ENCODE measurements at places on chromosomes 3 and 15.

GRCh38 chr3:101635954-101636798 is 40.8 kb downstream of the ZBTB11 start:
- peak; percentile 70 for DNase-seq

- DNase-seq: no peak
Observed at GRCh38 chr3:31247850-31248562, 284.7 kb upstream of the STT3B start.

DNA sequence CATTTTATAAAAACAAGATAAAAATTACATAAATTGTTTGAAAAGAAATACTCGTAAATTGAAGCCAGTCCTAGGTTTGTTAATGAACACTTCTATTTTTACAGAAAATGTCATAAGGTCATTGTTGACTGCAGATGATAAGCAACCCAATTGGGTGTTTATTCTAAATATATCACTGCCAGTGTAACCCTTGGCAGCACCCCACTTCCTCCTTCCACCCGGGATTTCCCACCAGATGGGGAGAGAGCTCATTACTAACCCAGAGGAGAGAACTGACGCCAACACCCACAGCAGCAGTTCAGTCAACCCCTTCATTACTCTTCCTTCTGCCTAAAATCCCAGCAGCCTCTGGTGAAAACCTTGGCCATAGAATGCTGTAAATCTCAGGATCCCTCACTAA is 307.6 kb downstream of the GAP43 start:
- no peak for DNase-seq

GRCh38 chr3:23981955-23982354 is 36.9 kb downstream of the NR1D2 start:
- DNase-seq: no peak

DNA sequence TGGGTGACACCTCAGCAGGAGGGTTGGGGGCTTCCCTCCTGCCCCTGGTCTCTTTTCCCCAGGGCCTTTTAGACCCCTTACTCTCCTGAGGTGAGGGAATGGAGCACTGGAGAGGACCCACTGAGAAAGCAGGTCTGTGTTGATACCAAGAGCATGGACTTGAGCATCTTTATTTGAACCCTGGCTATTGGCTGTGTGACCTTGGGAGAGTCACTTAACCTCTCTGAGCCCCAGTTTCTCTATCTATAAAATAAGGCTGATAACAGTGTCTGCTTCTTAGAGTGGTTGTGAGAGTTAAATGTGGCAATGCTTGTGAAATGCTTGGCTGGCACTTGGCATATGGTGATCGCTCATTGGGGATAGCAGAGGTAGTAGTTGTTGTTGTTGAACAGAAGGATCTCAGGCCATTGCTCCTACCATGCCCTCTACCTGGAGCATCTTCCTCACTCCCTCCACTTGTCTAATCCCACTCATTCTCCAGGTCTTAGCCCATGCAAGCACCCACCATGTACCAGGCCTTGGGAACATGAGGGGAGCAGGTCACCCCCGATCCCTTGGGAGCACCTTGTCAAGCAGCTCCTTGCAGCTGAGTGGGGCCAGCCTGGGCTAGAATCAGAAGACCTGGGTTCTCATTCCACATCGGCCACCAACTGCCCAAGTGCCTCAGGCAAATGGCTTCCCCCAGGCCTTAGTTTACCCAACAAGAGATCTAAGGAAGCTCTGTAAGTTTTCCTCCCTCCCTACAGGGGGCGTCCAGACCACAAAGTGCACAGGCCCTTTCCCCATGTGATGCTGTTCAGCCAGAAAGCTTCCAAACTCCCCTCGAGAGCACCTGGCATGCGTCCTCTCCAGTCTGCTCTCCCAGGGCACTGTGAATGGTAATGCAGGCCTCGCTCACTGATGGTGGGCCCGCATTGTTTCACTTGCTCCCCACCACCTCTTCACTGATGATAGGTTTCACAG is 96.7 kb downstream of the LSM3 start:
- no peak for DNase-seq

- DNase-seq: no peak
Observed at GRCh38 chr15:89330119-89330518, 4.5 kb downstream of the POLG start.

GRCh38 chr15:56019060-56019793 is 25.8 kb upstream of the NEDD4 start:
- no peak for DNase-seq

- DNase-seq: no peak
Observed at GRCh38 chr15:98735895-98736617, 87.7 kb downstream of the IGF1R start.

DNA sequence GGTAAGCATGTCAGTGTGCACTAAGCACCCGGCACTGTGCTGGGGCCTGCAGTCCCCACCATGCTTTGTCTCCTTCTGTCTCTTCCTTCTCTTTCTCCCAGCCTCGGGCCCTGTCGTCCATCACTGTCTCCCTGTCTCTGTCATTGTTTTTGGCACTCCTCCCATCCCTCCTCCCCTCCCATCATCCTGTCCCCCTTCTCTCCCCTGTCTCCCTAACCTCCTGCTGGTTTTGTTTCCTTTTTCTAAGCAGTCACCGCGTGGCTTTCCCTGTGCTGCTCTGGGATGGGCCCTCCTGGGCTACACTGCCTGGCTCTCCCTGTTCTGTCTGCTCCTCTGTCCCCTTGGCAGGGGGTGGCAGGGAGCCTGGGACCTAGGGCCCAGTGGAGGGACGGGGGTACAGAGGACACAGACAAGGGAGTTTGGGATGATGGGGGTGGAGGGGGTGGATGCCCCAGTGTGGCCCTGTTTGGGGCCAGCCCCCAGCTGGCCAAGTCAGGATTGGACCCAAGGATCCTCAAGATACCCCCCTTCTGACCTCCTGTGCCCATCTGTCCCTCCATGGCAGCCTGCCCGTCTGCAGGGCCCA is 5.7 kb downstream of the CHST13 start:
- no peak for DNase-seq

- DNase-seq: no peak
Observed at GRCh38 chr3:122562923-122563716, 980 bp downstream of the PARP9 start.

- no peak for DNase-seq
Observed at GRCh38 chr15:74343797-74344127, 23.7 kb downstream of the CYP11A1 start.

DNA sequence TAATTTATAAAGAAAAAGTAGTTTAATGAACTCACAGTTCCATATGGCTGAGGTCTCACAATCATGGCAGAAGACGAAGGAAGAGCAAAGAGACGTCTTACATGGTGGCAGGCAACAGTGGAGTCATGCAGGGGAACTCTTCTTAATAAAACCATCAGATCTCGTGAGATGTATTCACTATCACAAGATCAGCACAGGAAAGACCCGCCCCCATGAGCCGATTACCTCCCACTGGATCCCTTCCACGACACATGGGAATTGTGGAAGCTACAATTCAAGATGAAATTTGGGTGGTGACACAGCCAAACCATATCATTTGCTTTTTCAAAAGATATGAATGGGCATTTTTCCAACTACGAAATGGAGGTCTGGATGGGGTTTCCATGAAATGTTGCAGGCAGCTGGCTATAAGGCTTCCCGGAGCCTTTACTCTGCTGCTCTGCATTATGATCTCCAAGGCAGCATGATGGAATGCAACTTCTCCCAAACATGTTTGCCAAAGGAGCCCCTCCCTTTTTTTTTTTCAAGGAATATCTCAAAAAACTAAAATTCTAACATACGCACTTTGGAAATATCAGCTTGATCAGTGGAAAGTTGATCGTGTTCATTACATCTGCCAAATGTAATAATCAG is 189.7 kb downstream of the MEX3B start:
- DNase-seq: no peak

DNA sequence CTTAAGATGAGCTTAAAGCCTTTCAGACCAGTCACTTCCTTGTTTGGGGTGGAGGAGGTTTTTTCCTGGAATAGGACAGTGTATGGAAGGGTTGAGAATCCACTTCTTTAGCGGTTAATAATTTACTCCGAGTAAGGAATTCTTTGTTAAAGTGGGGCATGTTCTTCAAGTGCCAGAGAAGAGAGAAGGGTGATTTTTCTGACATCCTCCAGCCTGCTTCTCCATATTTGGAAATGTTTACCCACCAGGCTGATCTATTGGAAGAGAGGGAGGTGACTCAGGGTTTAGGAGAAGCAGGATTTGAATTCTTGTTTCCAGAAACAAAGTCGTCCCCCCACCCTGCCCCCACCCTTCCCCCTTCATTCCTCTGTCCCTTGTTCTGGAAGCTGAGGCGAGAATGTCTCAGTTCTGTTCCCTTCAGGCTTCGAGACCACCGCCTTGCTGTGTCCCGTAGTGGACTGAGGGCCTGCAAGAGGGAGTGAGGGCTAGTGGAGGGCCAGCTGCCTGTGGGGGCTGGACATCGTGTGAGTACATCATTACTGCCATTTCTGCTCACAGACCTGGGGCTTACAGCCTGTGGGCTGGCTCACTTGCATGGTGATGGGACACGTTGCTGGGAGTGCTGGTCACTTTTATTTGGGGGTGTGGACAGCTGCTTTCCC is 58.5 kb downstream of the LPP start:
- DNase-seq: no peak

DNA sequence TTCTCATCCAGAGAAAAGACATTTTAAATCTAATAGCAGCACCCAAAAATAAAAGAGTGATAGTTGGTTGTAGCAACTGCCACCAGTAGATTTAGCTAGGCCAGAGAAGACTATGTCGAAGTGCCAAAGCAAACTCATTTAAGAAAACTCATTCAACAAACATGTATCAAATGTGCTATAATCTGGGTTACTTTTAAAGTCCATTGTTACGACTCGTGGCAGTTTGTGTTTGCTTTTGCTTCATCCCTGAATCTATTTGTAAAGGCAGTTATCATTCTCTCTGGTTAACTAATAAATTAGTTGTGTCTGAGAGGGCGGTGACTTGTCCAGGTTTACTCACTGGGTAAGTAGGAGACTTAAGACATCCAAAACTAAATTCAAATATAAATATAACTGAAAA is 159.4 kb downstream of the ZIC4 start:
- DNase-seq: no peak

DNA sequence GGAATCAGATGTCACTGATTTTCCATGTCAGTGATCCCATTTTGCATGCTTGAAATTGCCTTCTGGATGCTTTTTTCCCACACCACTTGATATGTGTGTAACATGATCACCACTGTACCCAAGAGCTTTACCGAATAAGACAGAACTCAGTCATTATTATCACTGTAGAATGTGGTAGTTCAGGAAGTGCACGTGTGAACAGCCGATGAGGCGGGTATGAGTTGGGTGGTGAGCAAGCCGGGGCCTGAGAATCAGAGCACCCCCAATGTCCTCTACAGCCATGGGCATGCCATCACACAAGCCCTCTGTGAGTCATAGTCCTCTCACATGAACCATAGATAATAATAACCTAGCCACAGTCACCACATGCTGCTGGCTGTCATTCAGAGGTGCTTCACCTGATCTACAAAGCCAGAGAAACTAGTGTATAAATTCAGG is 470.8 kb downstream of the SOX2 start:
- no peak for DNase-seq

- DNase-seq: no peak
Observed at GRCh38 chr3:141960731-141961130, 84.3 kb downstream of the ATP1B3 start.

DNA sequence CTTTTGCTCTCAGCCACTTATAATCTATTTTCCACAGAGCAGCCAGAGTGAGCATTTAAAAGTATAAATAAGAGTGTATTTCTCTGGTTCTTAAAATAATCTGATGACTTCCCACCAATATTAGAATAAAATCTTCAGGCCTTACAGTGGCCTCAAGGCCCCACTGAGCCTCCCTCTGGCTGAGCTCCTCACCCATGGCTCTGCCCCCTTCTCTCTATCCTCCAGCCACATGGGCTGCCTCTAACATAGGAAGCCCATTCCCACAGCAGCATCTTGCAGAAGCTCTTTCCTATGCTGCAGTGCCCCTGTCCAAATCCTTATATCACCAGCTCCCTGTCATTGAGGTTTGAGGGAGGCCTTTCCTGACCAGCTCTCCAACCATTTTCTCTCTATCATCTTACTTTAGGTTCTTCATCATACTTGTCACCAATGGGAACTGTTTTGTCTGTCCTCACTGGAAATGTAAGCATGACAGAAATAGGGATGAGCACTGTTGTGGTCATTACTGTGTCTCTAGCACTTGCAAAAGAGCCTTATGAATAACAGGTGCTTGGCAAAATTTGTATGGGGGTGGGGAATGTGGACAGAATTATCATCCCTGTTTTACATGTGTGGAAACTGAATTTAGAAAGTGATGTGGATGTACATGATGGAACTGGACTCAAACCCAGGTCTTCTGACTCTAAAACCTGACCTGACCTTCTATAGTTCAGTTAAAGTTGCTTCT is 250.6 kb downstream of the NR1D2 start:
- no peak for DNase-seq

DNA sequence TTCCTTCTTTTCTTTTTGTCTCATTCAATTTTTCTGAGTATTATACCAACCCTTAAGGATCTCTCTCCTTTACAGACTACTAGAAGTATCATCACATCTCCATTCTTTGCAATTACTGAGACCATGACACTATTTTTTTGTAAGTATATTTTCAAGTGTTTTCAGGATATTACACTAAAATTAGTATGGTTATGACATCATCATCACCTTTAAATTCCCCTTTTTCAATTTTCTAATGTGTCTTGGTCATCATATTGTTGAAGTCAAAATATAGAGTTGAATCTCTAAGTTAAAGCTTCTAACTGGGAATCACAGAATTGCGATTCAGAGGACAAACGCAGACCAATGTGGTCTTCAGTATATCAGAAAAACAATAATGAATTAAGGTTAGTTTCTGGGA is 1475.1 kb downstream of the OTOL1 start:
- DNase-seq: no peak

DNA sequence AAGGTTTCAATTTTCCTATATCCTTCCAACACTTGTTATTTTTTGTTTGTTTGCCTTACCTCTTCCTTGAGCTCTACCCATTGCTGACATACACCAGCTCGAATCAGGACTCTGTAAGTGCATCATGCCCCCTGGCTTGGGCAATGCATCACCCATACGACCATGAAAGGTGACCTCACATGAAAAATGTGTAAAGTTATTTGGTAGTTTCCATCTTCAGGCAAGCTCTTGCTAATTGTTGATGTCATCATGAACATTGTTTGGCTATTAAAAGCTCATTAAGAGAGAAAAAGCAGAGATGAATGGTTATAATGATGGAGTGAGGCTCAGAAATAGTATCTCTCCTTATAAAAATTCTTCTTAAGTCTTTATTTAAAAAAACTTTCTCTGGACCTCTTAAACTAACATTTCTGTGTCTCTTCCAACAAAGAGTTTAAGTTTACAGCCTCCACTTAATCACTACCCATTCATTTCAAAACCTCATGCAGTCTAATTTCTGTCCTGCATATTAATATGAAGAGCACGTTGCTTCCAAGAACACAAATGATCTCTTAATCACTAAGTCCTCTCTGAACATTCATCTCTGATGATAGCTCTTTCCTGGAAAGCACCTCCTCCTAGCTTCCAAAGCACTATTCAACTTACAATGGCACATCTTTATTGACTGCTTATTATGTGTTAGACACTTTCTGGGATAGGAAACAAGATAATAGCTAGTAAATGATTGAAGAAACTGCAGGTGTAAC is 236.3 kb downstream of the NFKBIZ start:
- no peak for DNase-seq

DNA sequence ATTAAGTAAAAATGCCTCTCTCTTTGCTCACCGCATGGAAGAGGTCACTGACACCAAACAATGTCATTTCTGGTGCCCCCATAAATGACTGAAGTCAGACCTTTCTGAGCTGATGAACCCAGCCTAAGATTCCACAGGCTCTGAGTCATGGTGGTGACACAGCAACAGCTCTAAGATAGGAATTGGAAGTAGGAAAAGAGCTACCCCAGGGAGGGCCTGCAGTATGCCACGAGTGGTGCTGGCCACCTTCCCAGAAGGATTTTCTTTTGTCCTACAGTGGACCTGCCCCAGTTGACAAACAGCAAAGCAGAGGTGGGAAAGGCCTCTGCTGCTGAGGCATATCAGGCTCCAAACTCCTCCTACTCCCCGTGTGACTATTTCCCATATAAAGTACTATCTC is 208.1 kb downstream of the MINAR1 start:
- DNase-seq: no peak

Data from stimulated activated CD8-positive, alpha-beta memory T cell treated with anti-CD3 and anti-CD28 coated beads, Interleukin-2, amount 100 ng/mL, for 48 hours (primary cell).